ENCODE measurements at places on chromosomes 13 and 19. TPM values are rescaled to one million over a fixed set of nuclear protein-coding genes. Genes with fewer than 3 reads are reported as not detected.

GRCh38 chr19:855566-856120 is 3.5 kb downstream of the ELANE start:
- H3K4me1 ChIP-seq: no peaks in the 10 kb centered on the region
- no peaks in the 10 kb centered on the region for H3K27me3 ChIP-seq
- H3K36me3 ChIP-seq: no peaks in the 10 kb centered on the region
- no peak overlapping the region for H3K27ac ChIP-seq
- no peak overlapping the region for H3K4me3 ChIP-seq

DNA sequence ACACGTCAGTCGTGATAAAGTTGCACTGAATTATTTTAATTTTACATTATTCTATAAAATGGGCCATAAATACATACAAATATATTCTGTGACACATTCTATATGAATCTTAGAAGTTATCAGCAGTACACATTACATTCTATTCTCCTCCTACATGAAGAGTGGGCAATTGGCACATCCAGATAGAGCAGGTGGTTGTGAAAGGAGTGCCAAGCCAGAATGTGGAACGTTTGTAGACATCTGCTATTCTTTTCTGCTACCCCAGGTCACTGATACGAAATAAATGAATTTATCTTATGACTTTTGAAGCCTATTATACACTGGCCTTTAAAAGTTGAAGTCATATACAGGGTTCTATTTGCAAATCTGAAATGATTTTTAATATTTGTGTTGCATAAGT is 373.2 kb downstream of the PCDH17 start:
- H3K36me3 ChIP-seq: no peaks in the 10 kb centered on the region
- no peak overlapping the region for H3K27ac ChIP-seq
- no peaks in the 10 kb centered on the region for H3K4me1 ChIP-seq
- peaks cover 3% of the 10 kb centered on the region for H3K27me3 ChIP-seq
- DNase-seq: no peak

DNA sequence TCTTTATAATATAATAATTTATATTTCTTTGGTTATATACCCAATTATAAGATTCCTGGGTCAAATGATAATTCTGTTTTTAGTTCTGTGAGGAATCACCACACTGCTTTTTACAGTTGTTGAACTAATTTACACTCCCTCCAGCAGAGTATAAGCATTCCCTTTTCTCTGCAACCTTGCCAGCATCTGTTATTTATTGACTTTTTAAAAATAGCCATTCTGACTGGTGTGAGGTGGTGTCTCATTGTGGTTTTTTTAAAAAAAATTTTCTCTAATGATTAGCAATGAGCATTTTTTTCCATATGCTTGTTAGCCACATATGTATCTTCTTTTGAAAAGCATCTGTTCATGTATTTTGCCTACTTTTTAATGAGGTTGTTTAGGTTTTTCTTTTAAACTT is 122.2 kb downstream of the ZNF486 start:
- H3K4me1 ChIP-seq: no peaks in the 10 kb centered on the region
- no peaks in the 10 kb centered on the region for H3K27me3 ChIP-seq
- no peak overlapping the region for H3K4me3 ChIP-seq
- no peak overlapping the region for H3K27ac ChIP-seq
- no peaks in the 10 kb centered on the region for H3K36me3 ChIP-seq

The ALOX5AP gene
- total RNA-seq: 14.7 TPM

The VSTM2B gene
- total RNA-seq: not detected

Data from pancreas (tissue), 10 donors.